ENCODE measurements at places on chromosomes 11 and 22.

DNA sequence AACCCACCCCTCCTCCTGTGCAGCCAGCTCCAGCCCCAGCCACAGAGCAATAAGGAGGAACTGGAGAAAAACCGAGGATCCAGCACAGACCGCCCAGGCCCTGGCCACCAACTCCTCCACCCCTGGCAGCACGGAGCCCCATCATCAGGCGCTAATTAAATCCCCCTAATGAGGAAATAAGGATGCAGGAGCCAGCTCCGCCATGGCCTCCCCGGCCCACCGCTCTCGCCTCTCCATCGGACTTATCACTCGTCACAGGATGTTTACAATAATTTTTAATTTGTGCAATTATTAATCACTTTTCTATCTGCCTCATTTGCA lies 42.6 kb downstream of the BUD13 start:
- DNase-seq = no peak

GRCh38 chr11:15123849-15124248 lies 9.1 kb downstream of the INSC start:
- no peak for DNase-seq

DNA sequence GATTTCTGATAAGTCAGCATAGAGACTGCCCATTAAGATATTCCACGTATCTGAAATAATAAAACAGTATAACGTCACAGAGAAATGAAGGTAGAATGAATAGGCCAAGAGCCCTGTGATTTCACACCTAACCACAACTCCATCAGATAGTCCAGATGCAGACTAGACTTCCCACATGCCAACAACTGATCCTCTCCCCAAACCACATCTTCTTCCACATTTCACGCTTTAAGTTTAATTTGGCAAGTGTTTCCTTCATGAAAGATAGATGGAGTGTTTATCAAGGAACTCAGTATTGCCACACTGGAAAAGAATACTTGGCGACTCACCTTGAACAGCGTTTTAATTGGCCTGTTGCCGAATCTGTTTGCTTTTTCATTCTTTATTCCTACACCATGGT lies 81.5 kb downstream of the MUC15 start:
- DNase-seq = no peak

GRCh38 chr11:12808519-12808918 lies 134.3 kb downstream of the TEAD1 start:
- DNase-seq = no peak

DNA sequence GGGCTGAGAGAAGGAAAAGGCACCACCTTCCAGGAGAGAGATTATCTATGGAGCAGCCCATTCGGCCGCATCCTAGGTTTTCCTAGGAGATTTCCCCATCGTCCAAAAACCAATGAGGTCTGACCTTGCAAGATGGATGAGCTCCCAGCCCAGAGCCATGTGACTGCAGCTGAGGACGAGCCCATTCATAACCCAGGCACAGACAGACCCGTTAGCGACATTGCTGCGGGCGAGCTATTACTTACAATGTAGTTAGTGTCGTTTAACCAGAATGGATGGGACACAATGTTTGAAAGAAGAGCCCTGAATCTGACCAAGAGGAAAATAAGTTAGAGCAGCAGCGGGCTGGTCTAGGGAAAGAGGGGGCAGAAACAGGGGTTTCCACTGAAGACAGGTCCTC lies 395.9 kb upstream of the CADM1 start:
- no peak for DNase-seq

GRCh38 chr11:123086305-123086704 lies 24.4 kb upstream of the HSPA8 start:
- no peak for DNase-seq
